ENCODE measurements at places on chromosomes 5 and 9.

DNA sequence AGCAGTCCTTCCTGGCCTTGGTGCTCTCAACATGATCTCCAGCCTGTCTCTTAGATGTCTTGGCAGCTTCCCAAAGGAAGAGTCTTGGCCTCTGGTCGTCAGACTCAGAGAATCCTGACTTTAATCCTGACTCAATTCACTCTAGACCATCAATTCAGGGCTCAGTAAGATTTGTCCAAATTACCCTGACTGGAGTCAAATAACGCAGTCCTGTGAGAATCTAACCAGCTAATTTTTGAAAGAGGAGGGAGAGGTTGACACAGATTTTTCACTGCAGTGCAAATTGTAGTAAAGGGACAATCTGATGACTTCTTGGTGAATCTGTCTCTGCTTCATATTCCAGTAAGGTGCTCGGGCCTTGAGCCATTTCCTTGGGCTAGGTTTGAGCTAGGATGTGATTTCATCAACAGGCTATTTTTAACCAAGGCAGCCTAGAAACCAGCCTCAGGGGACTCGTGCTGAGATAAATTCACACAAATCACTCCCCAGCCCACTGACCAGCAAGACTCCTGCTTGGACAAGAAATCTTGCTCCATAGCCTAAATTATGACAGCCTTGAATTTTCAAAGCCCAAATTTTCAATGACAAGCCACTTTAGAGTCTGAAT is 257.4 kb downstream of the ENC1 start:
- no peak for DNase-seq

DNA sequence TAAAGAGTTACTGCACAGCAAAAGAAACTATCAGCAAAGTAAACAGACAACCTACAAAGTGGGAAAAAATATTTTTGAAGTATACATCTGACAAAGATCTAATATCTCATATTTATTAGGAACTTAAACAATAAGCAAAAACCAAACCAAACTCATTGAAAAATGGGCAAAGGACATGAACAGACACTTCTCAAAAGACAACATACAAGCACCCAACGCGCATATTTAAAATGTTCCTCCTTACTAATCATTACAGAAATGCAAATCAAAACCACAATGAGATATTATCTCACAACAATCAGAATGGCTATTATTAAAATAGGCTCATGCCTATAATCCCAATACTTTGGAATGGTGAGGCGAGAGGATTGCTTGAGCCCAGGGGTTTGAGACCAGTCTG is 48.0 kb downstream of the FBXO4 start:
- no peak for DNase-seq

DNA sequence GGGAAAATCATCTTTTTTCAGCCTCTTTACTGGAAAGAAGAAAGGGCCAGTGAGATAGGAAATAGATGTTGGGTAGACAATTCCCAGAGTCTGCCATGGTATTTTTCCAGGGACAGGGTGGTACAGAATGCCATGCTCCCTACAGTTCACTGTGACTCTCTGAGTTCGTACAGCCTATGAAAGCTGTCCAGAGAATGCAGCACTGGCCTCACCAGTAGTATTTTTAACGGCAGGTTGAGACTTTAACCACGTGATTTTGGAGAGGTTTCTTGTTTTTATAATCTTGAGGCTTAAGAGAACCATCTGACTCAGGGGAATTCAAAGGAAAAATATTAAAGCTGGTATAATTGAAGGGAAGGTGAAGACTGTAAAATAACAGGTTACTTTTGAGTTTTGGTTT is 10.1 kb upstream of the ZNF474 start:
- DNase-seq = no peak

- no peak for DNase-seq
Measured at GRCh38 chr9:80500300-80500699, 928.5 kb downstream of the TLE4 start.

DNA sequence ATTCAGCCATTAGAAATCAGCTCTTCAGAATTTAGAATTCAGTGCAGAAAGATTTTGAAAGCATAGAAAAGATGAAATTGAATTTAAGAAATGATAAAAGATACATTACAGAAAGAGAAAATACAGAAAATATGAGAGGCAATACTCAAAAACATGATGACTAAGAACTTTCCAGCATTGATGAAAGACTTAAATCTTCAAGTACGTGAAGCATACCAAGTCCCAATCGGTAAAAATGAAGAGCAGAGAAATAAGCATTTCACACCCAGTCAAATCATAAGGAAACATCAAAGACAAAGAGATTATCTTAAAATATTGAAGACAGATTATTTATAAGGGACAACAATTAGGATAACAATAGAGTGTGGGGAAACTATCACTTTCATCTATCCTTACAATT is 35.1 kb downstream of the MUSK start:
- DNase-seq = no peak

DNA sequence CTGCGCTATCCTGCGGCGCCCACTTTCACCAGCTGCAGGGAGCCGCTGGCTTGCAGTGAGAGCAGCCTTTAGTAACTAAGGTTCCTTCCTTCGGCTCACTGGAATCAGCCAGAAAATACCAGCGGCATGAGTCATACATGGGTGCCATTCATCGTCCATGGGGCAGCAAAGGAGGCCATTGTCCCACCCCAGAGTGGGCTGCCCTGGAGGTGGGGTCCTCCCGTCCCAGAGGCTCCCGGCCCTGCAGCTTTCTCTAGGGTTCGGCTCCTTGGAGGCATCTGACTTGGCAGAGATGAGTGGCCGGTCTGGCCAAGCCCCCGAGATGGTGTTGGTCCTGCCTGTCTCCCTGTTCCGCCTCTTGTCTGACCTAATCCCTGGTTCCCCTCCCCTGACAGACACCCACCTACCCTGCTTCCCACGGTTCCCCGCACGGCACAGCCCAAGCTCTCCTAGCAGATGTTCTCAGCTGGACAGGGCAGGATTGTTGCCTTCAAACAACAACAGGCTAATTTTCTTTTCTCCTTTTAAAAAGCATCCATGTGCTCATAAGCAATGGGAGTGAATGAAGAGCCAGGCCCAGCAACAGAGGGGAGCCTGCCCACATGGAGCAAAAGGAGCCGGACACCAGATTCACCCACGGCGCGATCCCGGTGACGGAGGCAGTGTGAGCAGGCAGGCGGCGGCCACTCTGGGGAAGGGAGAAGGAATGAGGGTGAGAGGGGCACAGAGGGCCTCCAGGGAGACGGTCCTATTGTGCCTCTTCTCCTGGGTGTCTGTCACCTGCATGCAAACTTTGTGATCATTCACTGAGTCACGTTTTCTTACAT is 97.0 kb upstream of the COL5A1 start:
- no peak for DNase-seq

GRCh38 chr5:74575741-74576538 is 64.6 kb downstream of the ENC1 start:
- no peak for DNase-seq

DNA sequence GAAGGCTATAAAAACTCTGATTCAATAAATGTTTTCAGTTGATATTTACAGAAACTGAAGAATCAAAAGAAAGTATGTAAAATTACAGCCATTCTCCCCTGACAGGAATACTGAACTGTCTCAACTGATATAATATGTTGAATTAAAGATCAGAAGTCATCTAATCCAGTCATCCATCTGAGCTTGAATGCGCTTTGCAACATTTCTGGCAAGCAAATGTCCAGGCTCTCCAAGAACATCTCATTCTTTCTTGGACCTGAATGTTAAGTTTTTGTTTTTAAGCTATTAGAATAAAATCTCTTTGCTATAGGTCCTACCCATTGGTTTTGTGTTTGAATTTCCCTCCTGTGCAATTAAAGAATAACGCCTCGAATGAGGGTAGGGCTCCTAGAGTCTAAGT is 120.5 kb downstream of the MPDZ start:
- DNase-seq = no peak

GRCh38 chr5:111347021-111347420 is 122.8 kb downstream of the CAMK4 start:
- DNase-seq = no peak

GRCh38 chr5:66742083-66742895 is 146.1 kb downstream of the MAST4 start:
- DNase-seq = no peak

DNA sequence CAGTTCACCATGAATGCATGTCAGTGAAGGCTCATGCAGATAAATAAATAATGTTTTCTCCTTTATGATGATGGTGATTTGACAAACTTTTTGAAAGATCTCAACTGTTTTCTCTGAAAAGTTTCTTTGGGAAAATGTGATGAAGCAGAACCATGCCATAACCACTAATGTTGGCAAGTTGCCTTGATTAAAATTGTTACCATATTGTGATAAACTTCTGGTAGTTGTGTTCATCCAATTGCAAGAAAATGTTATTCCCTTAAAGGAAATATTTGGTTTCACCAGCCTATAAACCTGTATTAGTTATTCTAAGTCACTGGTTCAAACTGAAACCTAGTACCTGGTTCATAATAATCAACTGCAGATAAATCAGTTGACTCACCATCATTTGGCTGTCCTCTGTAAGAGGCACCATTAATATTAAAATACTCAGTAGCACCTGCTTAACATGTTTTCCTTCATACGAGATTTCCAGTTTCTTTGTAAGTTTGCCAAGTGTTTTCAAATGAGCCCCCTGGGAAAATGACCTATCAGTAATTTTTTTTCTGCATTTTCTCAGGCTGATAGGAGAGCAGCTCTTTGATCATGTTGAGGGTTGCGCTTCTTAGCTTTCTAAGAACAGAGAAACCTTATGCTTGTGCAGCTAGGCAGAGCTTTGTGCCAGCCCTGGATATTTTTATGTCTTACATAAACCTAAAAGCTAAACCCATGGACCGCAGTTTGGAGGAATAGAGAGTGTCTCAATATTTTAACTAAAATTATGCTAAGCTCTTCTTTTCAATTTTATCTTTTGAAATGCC is 88.0 kb downstream of the LURAP1L start:
- DNase-seq = no peak

GRCh38 chr5:56950626-56951125 is 1.2 kb downstream of the MIER3 start:
- peak; percentile 52 for DNase-seq

- DNase-seq = no peak
Measured at GRCh38 chr9:108363311-108363710, 492.5 kb downstream of the ACTL7B start.

GRCh38 chr9:106218854-106219253 is 524.5 kb downstream of the TMEM38B start:
- no peak for DNase-seq

GRCh38 chr9:135216791-135217441 is 129.4 kb downstream of the OLFM1 start:
- DNase-seq = no peak

DNA sequence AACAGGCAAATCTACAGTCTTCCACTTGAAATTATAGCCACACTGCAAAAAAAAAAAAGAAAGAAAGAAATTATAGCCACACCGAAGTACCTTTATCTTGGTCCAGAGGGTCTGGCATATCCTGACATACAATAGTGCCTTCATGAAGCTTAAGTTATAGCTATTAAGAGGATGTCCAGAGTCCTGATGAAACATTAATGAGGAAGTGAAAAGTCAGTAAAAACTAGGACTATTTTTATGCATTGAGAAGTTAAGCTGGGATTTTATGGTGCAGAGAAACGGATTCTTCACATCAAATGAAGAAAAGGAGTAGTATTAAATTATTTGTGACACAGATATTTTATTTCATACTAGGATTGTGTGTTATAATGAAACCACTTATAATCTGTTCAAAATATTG is 123.9 kb downstream of the SV2C start:
- DNase-seq = no peak

DNA sequence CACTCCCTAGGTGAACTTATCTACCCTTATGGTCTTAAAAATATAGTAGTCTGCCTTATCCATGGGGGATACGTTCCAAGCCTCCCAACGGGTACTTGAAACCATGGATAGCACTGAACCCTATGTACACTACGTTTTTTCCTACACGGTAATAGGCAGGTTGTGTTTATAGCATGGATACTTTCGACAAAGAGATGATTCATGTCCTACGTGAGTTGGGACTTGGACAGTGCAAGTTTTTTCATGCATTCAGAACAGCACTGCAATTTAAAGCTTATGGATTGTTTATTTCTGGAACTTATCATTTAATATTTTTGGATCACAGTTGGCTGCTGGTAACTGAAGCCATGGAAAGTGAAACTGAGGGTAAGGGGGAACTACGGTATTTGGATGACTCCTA is 88.1 kb downstream of the CNTLN start:
- no peak for DNase-seq

DNA sequence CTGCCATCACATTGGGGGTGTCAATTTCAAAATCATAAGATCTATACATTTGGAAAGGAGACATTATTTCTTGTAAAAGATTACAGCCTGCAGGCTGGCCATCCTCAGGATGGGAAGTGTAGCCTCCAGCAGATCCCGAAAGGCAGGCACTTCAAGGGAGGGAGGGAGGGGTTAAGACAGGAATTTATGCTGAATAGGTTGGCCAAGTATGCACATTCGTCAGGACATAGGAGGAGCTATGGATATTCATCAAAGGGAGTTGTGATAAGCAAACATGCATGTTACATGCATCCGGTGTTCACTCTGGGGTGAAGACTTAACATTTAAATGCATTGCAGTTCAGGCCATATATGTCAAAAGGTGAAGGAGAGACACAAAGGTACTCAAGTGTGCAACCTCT is 119.4 kb downstream of the CEP120 start:
- no peak for DNase-seq

- DNase-seq = no peak
Measured at GRCh38 chr9:114460513-114461199, 44.6 kb downstream of the WHRN start.

DNA sequence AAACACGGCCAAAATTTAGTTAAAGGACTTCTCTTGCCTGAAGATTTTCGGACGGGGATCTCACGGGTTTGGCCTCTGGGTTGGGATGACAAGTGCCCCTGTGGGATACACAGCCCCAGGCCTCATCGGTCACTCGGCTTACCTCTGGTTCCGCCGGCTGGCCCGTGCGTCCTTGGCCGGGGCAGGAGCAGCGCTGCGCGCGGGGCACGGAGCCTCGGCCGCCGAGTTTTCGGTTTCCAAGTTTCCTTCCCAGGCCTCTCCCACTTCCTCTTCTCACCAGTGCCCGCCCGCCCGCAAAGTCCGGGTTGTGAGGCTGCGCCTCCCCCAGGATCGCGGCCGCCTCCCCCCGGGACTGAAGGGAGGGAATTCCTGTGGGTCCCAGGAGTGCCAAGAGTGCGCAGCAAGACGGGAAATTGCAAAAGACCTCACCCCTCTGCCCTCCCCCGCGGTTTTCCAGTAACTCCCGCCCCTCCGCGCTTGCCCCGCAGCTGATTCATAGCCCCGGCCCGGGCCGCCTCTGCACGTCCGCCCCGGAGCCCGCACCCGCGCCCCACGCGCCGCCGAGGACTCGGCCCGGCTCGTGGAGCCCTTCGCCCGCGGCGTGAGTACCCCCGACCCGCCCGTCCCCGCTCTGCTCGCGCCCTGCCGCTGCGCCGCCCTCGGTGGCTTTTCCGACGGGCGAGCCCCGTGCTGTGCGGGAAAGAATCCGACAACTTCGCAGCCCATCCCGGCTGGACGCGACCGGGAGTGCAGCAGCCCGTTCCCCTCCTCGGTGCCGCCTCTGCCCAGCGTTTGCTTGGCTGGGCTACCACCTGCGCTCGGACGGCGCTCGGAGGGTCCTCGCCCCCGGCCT is at the start of gene OSMR:
TSS of gene OSMR (plus strand) at position 487 of the 853 bp plus-strand sequence. CDS start 23,033 bp downstream, outside the sequence.
- no peak for DNase-seq
